SIG-M5 (cell line): ENCODE measurements at places on chromosomes 13 and 19.

DNA sequence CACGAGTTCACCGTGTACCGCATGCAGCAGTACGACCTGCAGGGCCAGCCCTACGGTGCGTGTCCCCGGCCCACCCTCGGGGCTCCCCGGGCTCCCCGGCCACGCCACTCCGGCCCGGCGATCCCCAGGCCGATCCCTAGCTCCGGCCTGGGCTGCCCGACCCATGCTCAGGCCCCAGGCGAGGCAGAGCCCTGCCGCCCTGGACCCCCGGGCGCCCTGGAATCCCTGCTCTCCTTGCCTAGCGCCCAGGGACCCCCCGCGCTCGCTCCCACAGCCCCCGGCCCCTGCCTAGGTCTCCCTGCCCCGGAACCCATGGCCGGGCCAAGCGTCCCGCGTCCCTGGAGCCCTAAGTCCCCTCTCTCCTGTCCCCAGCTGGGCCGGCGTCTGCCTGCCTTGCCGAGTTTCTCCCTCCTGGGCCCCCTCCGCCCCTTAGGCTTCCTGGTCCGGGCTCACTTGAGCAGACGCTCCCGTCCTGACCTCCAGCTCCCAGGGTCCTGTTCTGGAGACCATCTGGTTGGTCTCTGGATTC is 494 bp downstream of the NCLN start:
- no peak for DNase-seq

- no peak for DNase-seq
Measured at GRCh38 chr13:58207501-58207900, 576.0 kb downstream of the PCDH17 start.

GRCh38 chr13:78742659-78743058 is 83.7 kb upstream of the OBI1 start:
- DNase-seq: no peak

DNA sequence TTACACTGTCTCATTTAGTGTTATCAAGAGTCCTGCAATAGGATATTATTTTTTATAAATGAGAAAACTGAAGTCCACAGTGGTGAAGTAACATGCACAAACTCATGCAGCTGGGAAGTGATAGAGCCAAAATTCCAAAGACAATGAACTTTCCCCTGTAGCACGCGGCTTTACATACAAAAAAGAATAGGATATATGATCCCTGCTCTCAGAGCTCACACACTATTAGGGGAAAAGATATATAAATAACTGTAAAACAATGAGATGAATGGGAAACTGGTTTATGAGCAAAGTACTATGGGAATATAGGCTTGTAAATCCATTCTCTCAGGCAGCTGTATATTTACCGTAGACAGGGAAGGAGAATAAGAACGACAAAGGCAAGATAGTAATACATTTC is 39.7 kb downstream of the THSD1 start:
- no peak for DNase-seq

GRCh38 chr13:110746438-110746837 is 32.9 kb downstream of the ING1 start:
- DNase-seq: no peak

DNA sequence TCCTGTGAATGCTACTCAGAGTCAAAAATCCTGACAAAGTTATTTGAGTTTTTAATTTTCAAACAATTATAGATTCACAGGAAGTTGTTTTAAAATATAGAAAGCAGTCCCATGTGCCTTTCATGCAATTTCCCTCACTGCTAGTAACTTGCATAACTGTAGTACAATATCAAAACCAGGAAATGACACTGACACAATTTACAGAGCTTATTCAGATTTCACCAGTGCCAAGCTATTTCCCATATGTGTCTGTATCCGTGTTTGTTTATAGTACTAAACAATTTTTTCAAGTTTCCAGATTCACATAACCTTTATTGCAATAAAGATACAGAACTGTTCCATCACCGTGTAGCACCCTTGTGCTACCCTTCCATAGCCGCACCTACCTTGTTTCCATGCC is 934.6 kb downstream of the PCDH17 start:
- DNase-seq: no peak

DNA sequence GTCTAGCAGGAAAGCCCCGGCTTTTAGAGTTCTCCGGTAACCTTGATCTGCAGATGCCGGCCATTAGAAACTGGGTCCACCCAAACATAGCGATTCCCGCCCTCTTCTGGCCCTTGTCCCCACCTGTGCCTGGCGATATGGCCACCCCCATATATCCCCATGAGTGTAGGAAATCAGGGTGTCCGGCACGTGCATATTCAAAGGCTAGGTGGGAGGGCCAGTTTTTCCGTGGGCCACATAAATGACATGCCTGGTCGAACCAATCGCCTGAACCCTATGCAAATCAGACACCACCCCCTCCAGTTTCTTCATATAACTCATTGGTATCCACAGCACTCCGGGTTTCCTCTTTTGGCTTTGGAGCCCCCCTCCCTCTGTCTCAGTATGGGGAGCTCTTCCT is 37.4 kb downstream of the ERICH4 start:
- DNase-seq: no peak

- DNase-seq: no peak
Measured at GRCh38 chr13:33125821-33126570, 109.8 kb downstream of the KL start.

GRCh38 chr13:31794452-31794851 is 55.1 kb downstream of the RXFP2 start:
- no peak for DNase-seq

DNA sequence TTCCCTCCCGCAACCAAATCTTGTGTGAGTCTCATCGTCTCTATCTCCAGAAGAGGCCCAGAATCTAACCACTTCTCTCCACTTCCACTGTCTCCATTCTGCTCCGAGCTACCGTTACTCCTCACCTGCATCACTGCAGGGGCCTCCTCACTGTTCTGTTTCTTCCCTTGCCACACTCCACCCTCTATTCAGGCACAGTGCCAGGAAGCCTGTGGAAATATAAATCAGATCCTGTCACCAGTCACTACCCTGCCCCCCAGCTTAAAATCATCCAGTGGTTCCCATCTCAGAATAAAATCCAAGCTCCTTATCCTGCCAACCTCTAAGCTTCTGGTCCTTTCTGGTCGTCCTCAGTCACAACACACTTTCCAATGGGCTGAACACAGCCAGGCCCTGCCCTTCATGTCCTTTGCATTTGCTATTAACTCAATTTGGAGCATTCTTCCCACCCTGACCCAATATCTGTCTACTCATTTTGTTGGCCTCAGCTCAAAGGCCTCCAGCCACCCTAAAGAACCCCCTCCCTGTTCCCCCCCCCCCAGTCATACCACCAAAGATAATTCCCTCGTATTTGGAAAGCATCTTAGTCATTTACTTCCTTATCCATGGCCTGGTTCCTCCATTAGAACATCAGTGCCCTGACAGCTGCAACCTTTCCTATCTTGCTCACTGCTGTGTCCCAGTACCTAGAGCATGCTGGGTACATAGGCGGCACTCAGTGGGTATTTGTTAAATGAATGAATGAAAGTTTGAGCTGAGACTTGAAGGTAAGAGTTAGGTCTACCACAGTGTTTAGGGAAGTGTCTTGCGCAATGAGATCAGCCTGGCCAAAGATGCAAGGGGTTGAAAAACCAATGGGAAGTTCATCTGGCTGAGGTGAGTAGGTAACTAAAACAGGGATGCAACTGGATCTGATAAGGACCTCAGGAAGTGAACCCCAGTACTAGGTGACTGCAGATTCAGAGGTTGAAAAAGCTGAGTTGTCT is 24.4 kb downstream of the ZNF175 start:
- DNase-seq: no peak

DNA sequence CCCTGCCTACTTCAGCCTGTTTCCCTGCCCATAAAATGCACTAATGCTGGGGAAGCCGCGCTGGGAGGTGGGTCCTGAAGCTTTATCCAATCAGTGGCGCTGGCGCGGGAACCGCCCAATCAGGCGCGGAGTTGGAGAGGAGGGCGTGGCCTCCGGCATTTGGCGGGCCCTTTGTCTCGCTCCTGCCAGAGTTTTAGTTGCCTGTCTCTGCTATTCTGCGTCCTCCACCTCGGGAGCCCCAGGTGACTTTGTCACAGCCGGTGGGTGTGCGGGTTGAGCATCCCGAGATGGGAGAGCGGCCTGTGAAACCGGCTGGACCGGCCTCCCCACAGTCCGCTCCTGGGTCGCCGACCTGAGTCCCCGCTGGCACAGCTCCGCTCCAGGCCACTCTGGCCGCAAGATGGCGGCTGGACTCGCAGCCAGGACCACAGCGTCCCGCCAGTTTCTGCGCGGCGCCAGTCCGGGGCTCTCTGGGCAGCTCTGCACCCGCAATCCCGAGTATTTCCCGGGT is 30.7 kb upstream of the ZNF429 start:
- DNase-seq: no peak

GRCh38 chr19:8028951-8029491 is 23.5 kb upstream of the CCL25 start:
- DNase-seq: no peak

DNA sequence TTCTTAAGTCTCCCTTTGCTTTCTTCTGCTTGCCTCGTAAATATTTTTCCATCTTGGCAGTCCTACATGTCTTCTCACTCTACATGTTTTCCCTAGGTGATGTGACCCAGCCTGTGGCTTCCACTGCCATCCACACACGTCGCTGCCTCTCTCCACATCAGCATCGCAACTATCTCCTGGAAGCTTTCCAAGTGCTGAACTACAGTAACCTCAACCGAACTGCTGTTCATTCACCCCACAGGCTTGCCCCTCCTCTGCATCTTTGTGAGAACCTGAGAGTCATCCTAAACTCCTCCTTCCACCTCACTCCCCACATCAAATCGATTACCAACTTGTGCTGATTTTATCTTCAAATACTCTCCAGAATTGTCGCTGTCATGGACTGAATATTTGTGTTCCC is 41.2 kb upstream of the USPL1 start:
- DNase-seq: no peak

DNA sequence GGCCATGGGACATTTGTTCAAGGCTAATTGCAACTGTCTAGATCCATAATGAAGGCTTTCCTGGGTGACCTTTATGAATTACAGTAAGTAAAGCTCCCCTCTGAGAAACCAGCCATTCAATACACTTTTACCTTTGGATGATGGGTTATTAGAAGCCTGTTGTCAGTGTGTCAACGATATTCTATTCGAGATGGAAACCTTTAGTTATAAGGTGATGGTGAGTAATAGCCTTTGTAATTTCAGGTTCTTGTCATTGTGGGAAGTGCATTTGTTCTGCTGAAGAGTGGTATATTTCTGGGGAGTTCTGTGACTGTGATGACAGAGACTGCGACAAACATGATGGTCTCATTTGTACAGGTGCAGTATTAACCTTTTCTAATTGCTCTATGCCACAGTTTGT is 261.7 kb downstream of the ITGBL1 start:
- DNase-seq: no peak

GRCh38 chr13:77579959-77580358 is 44.5 kb downstream of the SCEL start:
- DNase-seq: no peak

DNA sequence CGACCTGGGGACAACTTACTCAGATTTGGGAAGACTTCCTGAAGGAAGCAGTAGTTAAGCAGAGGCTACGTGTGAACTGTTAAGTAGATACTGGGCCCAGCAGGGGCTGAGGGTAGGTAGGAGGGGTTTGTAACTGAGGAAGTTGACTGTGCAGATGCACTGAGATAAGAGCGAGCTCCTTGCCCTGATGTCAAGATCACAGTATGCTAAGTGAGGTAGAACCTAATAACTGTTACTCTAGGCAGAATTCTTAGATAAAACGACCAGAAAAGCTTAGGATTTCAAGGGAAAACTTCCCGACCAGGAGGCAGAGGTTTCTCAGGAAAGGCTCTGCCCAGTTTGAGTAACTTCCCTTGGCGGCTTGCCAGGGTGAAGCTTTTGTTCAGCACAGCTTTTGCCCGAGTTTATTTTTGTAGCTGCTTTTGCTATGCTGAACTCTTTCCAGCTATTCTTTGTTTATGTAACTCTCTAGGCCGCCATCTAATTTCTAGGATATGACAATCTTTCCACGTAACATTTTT is 632.1 kb downstream of the DIAPH3 start:
- DNase-seq: peak; percentile 18

DNA sequence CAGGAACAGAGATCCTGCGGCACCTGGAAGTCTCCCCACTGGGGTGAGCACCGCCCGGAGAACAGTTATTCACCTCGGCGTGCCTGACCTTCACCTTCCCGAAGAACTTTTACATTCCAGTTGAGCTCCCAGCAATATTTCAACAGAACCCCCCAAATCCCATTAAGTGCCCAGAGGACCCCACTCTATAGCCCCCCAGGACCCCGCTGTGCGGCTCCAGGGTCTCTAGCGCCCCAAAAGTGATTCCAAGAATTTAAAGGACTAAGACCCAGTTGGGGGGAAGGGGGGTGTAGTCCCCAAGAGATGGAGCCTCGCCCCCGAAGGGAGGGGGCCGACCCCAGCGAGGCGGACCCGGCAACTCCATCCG is 480 bp downstream of the GPR108 start:
- no peak for DNase-seq

DNA sequence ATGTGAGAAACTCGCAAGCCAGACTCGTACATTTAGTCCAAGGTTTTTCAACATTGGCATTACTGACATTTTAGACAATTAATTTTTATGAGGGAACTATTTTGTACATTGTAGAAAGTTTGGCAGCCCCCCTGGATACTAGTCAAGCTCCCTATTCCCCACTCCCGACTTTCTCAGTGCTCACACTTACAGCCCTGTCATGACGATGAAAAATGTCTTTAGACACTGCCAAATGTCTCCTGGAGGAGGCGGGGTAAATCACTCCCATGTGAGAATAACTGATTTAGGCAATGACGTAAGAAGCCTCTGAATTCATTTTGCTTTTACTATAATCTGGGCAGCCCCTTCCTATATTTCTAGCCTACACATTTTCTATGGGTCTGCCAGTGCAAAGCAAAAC is 535.8 kb upstream of the KLHL1 start:
- DNase-seq: no peak

GRCh38 chr19:46394402-46394797 is 19.0 kb downstream of the CCDC8 start:
- no peak for DNase-seq

GRCh38 chr19:8731428-8732169 is 10.2 kb downstream of the OR2Z1 start:
- no peak for DNase-seq

GRCh38 chr19:15014579-15014978 is 34.7 kb upstream of the CASP14 start:
- no peak for DNase-seq

DNA sequence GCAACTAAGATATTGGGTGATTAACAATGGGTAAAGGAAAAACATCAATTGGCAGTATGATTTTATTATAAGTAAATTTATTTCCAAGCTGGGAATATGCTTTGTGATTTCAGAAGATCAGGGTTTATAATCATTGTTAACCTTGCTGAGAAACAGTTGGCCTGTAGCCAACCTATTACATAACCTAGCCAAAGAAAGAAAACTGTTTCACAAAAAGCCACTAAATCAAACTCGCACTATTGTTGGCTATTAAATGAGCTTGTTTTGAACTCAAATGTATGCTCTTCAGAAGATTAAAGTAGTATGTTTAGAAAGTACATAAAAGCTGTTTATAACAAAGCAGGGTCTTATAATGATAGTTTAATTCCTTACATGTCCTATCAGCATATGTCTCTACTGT is 151.7 kb downstream of the LHFPL6 start:
- no peak for DNase-seq
